ENCODE measurements at places on chromosomes 5 and 9.
A peak's percentile ranks its signal among the peaks of the same experiment; 100 is the strongest.

GRCh38 chr9:36862206-36863145 is 171.6 kb downstream of the PAX5 start:
- DNase-seq, result peak; percentile 47

DNA sequence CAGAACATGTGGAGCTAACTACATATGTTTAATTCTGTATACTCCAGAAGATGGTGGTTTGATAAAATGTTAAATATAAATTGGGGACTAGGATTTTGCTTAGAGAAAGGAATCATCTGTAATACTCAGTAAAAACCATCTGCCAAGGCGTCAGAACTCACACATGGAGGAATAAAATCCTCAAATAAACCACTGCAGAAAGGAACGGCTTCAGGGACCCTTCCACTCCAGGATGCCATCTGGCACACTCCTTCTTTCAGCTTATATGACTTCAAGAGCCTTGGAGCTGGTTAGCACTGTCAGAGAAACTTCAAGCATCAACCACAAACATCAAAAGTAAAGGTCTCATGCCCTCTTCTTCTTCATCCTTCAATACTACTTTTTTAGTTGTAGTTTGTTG is 360.6 kb downstream of the PLK2 start:
- DNase-seq, result no peak

GRCh38 chr9:34830068-34830467 is 120.1 kb upstream of the CCL21 start:
- DNase-seq, result no peak

- peak; percentile 60 for DNase-seq
Measured at GRCh38 chr9:15211815-15212495, 95.1 kb downstream of the TTC39B start.

GRCh38 chr5:175842506-175842905 is 28.9 kb upstream of the CPLX2 start:
- no peak for DNase-seq

- no peak for DNase-seq
Measured at GRCh38 chr9:110606179-110606790, 26.7 kb upstream of the SVEP1 start.

DNA sequence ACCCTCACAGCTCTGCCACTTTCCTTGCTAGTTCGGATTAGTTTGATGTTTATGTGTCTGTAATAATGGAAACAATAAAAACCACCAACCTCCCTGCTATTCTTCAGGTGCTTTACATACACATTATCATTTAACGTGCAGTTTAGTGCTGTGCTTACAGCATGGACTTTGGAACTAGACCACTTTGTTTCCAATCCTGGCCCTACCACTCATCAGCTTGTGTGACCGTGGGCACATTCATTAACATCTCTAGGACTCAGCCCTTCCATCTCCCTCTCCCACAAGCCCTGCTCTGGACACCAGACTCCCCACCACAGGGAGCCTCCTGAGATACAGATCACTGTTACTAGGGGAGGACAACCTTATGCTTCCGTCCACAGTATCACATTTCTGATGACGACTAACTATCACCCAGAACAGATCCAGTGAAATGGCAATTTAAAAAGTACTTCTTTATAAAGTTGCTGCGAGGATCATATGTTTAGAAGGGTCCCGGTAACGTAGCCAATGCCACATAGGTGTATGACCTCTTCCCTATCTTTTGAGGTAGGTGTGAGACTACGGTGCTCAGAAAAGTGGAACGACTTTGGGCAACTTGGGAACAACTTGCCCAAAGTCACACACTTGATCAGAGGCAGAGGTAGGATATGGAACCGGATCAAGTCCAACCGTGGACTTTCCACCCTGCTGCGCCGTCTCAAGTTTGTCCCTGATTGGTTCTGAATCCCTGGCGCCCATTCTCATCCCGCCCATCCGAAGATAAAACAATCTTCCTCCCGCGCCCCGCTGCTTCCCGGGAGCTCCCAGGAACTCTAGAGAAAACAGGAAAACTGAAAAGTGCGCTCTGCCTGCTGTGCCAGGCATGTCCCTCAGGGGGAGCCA is 132.4 kb upstream of the NIPBL start:
- DNase-seq, result peak; percentile 75

GRCh38 chr5:18720002-18720401 is 1085.7 kb downstream of the TAF11L14 start:
- DNase-seq, result no peak

DNA sequence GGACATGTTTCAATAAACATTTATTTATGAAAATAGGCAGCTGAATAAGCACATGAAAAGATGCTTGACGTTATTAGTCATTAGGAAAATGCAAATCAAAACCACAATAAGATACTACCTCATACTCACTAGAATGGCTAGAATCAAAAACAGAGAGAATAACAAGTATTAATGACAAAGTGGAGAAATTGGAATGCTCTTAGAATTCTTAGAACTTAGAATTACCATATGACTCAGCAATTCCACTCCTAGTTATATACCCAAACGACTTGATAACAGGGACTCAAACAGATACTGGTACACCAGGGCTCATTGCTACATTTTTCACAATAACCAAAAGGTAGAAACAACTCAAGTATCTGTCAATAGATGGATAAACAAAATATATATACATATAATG is 15.1 kb upstream of the TRIM36 start:
- DNase-seq, result no peak

- no peak for DNase-seq
Measured at GRCh38 chr9:133089271-133089671, 27.5 kb downstream of the CEL start.

DNA sequence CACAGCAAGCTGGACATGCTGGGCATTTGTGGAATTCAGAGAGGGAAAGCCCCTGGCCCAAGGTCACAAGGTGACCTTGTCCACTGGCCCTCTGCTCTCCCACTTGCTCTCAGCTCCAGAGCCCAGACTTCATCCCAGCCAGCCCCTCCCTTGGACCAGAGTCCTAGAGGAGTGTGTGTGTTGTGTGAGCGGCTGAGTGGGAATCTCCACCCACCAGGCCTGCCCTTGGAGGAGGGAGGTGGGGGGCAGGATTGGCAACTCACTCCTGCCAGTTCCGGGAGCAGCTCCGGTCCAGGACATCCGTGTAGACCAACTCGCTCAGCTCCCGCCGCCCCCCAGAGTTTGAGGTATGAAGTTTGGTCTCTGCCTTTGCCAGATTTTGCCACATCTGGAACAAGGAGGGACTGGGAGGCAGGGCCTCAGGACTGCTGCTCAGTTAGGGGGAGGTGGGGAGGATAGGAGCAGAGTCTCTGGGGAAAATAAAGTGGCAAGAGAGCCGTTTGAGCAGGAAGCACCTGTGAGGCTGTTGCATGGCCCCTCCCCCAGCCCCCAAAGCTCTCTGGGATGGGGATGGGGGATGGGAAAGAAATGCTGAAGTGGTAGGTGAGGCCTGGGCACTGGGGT is 1.4 kb downstream of the MZB1 start:
- peak; percentile 44 for DNase-seq

DNA sequence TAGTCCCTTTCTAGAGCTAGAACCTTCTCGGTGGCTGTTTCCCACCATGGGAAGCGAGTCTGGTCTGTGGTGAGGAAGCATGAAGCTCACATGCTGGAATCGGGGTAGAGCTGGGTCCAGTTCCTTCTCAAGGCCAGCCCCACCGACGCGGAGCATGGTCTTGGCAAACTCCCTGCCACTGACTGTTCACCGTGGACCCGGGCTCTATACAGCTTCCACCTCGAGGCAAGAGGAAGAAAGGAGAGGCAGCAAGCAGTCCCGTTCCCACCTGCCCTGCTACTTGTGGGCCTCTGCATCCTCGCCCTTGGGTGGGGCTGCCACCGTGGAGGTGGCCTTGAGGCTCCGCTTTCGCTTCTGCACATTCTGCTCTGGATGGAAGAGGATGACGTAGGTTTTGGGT is 13.7 kb downstream of the GRM6 start:
- no peak for DNase-seq

DNA sequence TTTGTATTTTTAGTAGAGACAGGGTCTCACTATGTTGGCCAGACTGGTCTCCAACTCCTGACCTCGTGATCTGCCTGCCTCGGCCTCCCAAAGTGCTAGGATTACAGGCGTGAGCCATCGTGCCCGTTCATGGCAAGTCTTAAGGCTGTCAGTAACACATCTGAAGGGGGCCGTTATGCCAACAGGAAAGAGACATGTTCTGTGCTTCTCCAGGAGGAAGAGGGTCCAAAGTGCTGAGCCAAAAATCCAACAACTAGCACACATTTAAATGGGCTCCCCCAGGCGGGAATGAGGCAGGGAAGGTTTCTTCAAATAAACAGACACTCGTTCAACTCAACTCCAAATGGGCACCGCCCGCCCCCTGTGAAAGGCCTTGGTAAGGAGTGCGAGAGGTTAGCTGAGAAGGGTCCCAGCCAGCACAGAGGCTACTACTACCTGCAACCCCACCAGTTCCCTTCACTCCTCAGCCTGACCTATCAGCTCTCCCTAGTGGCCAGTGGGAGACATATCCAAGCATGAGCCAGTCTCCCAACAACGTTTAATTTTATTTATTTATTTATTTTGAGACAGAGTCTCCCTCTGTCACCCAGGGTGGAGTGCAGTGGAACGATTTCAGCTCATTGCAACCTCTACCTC is 84.1 kb upstream of the DMRT1 start:
- peak; percentile 67 for DNase-seq

- DNase-seq, result no peak
Measured at GRCh38 chr5:109553846-109554245, 135.9 kb upstream of the MAN2A1 start.

- no peak for DNase-seq
Measured at GRCh38 chr9:98539954-98540353, 168.8 kb downstream of the GABBR2 start.

DNA sequence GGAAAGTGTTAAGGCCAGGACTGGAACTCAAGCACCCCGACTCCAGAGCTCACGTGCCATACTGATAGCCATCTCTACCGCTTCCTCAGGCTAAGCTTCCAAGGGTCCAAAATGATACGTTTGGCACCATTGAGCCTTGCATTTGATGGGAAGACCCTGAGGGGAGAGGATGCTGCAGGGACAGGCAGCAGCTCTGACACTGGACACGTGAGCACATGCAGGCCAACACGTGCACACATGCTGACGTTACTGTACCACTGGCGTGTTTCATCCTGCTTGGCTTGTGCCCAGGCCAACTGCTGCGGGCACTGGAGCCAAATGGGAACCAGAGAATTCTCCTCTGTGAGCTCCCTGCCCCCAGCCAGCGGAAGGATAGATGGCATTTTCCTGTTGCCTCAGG is 5.2 kb downstream of the FAT2 start:
- no peak for DNase-seq

GRCh38 chr5:113167985-113168384 is 191.4 kb downstream of the DCP2 start:
- DNase-seq, result no peak

- no peak for DNase-seq
Measured at GRCh38 chr9:104921067-104921741, 6.8 kb downstream of the ABCA1 start.

DNA sequence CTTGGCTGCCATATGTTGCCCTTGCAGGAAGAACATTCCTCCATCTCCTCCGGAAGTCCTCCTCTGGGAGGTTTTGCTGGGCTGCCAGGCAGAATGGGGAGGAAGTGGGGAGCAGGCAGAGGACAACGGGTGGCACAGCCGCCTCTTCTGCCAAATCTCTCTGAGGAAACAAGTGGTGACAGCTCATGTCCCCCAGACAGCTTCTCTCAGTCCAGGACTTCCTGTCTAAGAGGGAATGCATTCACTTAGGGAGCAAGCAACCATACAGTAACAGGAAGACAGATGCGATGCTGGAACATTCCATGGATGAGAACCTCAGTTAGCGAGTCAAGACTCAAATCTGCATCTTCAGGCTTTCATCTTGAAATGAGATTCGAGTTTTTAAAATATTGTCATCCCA is 701.0 kb downstream of the SEMA5A start:
- no peak for DNase-seq

- DNase-seq, result peak; percentile 35
Measured at GRCh38 chr9:129487658-129488483, 133.0 kb downstream of the C9orf50 start.

DNA sequence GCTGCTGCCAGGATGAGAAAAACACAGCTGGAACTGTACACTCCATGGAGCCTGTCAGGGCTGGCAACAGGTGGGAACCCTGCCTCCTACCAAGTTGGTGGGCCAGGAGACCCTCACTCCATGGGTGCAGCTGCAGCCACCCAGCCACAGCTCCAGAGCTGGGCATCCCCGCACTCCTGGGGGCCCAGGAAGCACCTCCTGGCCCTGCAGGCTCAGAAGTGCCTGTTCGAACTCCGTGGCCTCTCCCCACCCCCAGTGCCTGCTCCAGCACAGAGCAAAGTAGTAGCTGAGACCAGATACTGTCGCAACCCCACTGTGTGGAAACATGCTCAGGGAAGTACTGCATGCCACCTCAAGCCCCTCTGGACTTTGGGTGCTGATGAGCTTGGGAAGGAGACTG is 564.0 kb upstream of the ACO1 start:
- DNase-seq, result no peak

DNA sequence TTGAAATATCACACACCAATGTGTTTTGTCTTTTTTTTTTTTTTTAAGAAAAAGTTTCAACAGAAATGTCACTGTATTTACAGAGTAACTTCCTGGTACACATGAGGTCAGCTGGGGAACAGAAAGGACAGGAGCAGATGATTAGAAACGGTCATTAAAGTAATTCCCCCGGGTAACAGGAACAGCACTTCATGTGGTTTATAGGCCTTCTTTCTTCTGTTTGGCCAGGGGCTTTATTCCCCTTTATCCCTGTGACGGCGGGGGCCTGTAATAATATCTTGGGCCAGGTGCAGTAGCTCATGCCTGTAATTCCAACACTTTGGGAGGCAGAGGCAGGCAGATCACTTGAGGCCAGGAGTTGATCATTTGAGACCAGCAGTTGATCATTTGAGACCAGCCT is 30.5 kb upstream of the MSH3 start:
- no peak for DNase-seq

GRCh38 chr5:35371951-35372426 is 141.7 kb upstream of the PRLR start:
- no peak for DNase-seq

DNA sequence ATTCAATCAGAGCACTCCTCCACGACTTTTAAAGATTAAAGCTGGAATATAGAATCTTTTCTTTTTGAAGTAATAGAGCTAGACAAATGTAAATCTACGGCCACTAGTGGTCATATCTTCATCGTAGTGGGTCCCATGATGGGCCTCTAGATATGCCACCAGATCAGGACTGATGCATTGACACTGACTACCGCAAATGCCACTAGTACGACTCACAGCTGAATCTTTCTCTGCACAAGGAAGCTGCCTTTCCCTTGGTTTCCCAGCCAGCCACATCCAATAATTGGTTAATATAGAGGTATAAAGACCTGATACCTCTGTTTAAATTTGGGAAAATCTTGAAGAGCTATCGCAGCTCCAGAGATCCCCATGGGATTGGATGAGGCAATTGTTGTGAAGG is 37.8 kb upstream of the ADRB2 start:
- no peak for DNase-seq

GRCh38 chr9:137493364-137494103 is 34.4 kb upstream of the NSMF start:
- no peak for DNase-seq

GRCh38 chr5:145980718-145981117 is 44.3 kb downstream of the SH3RF2 start:
- peak; percentile 45 for DNase-seq

DNA sequence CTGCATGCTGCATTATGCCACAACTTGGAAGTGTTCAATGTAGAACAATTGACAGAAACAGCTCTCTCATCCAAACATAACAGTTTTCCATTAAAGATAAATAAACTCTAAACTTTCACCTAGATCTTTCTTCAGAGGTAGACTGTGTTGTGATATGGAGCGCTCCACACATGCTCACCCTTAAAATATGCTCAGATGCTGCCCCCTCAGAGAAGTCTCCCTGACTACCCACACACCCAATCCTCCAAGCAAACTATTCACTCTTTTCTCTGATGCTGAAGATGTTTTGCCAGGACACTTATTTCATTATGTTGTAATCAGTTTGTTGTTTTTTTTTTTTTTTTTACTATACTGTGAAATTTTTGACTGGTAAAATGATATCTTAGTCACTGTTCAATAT is 206.6 kb upstream of the RASA1 start:
- DNase-seq, result no peak

All from ACHN (cell line).